NCI-H2029 (cell line): ENCODE measurements at places on chromosomes 12 and 14.

- DNase-seq: no peak
Measured at GRCh38 chr14:70096866-70097265, 91.9 kb downstream of the SLC8A3 start.

GRCh38 chr14:69055999-69056788 lies 77.1 kb upstream of the ACTN1 start:
- no peak for DNase-seq

- no peak for DNase-seq
Measured at GRCh38 chr14:51653079-51653774, 1.5 kb downstream of the FRMD6 start.

DNA sequence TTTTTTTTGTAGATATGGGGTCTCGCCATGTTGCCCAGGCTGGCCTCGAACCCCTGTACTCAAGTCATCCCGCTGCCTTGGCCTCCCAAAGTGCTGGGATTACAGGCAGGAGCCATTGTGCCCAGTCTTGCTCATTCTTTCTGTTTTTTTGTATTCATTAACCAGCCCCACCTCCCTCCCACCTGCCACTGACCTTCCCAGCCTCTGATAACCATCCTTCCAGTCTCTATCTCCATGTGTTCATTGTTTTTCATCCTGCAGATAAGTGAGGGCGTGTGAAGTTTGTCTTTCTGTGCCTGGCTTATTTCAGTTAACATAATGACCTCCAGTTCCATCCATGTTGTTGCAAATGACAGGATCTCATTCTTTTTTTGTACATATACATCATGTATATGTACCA lies 19.0 kb downstream of the MYL2 start:
- no peak for DNase-seq

- DNase-seq: no peak
Measured at GRCh38 chr14:61582815-61583214, 112.5 kb upstream of the HIF1A start.

DNA sequence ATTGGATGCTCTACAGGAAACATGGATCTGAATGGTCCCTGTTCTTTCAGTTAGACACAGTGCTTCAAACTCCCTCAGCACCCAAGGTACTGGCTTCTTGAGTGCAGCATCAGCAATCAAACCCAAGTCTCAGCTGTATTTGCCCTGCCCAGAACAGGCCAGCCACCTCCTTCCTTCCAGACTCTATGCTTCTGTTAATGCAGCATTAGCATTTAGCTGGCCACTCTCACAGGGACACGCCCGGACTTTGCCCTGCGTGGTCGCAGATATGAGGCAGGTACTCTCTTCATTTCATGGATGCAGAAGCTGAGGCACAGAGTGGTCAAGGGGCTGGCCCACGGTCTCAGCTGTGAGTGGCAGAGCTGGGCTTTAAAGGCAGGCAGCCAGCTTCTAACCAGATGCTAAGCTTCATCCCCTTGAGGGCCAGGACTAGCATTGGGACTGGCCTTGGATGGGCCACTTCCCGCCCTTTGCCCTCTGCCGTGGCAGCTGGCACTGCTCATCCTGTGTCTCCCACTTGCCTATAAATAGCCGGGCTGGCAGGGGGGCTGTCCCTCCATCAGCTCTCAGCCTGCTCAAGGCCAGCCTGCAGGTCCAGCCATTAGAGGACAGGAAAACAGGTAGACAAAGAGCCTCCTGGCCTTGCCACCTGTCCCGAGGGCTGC lies 1.5 kb upstream of the SLC25A47 start:
- no peak for DNase-seq

DNA sequence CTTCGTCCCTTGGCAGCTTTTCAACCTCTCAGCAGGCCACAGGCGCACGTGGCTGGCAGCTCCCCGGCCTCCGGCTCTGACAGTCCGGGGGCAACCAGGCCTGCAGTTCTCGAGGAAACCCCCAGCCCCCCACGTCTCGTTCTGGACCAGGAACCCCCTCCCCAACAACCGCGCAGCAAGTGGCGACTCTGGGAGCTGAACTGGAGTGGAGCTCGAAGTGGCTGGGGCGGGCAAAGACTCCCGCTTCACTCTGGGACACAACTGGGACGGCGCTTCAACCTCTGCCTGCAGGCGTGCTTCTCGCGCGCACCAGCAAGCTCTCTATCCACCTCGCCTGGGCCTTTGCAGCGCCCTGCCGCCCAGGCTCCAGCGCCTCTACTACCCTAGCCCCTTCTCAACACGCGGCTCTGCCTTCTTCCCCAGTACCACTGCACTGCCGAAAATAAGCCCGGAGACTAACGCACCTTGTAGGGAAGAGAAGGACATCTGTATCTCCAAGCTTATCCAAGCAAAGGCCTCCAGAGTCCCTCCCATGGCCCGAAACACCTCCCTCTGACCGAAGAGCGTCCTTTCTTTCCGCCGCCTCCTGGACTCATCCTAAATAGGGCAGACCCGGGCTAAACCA lies 2.4 kb upstream of the NKX2-1 start:
- DNase-seq: no peak

- DNase-seq: no peak
Measured at GRCh38 chr12:22284871-22285270, 49.6 kb downstream of the ST8SIA1 start.

- DNase-seq: no peak
Measured at GRCh38 chr12:71799106-71799505, 40.5 kb upstream of the TBC1D15 start.

- no peak for DNase-seq
Measured at GRCh38 chr12:78096909-78097597, 266.4 kb downstream of the NAV3 start.

- no peak for DNase-seq
Measured at GRCh38 chr12:123075646-123076171, 75.2 kb downstream of the PITPNM2 start.

- DNase-seq: no peak
Measured at GRCh38 chr14:29927376-29928116, at the start of gene PRKD1. PRKD1 (minus strand) TSS chr14:29927847.

- no peak for DNase-seq
Measured at GRCh38 chr12:120118321-120119061, 1.9 kb upstream of the RAB35 start.

DNA sequence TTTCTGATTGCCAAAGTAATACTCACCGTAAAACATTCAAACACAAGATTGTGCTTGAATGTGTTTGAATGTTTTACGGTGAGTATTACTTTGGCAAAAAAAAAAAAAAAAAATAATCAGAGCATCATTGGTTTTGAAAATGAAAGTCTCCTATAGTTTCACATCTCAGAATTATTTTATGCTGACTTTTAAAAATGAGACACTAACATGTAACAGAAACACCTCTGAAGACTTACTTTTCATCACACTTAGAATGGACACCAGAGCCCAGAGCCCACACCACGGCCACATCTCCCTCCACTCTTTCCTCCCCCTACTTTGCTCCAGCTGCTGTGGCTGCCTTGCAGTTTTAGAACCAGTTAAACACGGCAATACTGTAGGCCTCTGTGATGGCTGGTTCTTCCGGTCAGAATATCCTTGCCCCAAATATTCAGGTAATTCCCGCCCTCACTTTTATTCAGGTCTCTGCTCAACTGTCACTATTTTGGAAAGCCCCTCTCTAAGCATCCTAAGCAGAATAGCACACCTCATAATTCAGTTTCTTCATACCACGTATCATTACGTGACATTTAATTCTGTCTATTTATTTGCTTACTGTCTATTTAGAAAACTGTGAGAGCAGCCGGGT lies 138.9 kb upstream of the MAX start:
- no peak for DNase-seq

GRCh38 chr14:71113376-71113775 lies 206.1 kb downstream of the PCNX1 start:
- no peak for DNase-seq

- DNase-seq: no peak
Measured at GRCh38 chr14:93464271-93464670, 33.5 kb downstream of the UNC79 start.

GRCh38 chr12:93348575-93349435 lies 28.9 kb upstream of the NUDT4 start:
- DNase-seq: no peak

DNA sequence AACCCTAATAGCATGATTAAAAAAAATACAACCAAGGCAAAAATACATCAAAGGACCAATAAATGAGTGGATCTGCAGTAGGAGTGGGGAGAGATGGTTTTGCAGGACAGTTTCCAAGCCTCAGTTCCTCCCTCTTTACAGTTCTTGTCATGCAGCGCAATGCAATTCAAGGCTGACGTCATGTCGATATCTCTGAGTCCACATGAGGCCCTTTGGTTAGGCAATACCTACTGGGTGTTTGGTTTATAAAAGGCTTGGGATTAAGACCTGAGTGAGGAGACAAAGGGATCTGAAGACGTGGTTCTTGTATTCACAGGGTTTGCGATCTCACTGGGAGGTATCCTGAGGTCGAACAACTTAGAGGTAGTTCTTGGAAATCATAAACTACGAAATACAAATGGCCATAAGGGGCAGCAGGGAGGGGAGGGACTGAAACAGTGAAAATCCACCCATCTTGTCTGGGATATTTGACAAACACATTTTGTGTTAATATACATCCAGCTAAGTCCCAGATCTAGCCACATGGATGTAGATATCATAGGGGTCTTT lies 441.0 kb downstream of the FUT8 start:
- DNase-seq: no peak

DNA sequence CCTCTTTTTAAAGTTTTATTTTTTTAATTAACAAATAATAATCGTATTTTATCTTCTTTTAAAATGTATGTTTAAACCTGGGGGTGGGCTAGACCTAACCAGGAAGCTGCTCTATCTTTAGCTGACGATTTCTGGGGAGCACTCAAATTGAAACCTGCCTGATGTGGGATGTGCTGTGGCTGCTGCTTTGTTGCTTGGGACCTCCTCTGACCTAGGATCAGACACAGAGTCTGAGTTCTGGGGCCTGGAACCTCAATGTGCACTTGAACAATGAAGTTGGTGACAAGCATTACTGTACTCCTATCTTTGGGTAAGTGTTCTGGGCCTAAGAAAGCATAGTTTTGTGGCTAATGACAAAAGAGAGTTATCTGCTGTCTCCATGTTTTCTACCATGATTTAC lies 386.7 kb downstream of the DAD1 start:
- no peak for DNase-seq

DNA sequence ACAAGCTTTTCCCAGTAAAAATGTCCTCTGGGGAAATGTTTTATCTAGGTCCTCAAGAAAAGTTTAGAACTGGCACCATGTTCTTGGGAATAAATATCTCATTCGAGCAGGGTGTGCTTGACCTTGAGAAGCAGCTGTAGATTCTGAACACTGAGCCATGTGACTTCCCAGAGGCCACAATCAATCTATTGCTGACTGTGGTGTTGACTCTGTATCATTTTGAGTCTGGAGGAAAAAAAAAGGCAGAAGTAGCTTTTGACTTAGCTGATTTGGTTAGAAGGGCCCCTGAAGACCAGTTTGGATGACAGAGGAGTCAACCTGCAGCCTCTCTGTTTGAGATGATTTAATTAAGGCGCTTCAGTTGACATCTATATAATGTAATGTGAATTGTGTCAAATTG lies 592.4 kb upstream of the SEL1L start:
- no peak for DNase-seq

DNA sequence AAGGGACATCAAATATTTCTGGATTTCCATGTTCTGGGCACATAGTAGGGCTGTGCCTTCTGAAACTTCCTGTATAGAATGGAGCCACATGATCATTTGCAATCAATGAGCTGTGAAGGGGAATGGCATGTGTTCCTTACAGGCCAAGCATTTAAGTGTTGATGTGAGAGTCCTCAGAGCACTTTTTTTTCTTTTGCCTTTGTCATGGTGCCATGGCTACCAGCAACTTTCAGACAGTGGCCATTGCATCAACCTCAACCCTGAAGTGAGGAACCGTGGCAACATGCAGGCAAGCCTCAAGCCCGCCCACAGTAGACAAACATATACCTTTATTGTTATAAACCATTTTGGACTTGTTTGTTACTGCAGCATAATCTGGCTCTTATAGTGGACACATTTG lies 948.1 kb downstream of the NRXN3 start:
- DNase-seq: no peak

DNA sequence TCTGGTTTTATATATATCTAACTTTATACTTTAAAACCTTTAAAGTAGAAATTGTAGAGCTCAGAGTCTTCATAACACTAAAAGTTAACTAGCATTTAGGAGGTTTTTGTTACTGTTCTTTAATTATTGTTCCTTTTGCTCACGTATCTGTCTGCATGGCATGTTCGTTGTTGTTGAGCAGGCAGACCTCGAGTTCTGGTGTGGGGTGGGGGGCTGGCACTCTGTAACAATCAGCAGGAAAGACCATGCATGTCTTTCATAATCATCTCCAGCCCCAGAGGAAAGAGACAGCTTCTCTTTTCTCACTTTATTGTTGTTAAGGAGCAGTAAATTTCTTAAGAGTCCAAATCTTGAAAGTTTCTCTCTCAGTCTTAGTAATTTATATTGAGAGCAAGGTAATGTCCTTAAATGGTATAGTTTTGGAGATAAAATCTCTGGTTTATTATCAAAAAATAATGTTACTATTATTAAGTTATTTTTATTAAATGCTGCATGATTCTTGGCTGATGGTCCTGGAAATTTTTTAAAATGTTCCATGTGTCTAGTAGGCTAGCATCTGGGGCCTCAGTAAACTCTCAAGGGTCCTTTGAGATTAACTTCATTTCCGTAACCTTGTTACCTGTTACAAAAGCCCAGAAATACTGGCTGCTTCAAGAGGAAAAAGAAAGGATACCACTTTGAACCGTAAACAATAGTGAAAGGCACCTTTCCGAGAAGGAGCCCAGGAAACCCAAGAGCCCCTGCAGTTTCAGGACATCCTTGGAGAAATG lies 30.3 kb downstream of the CKB start:
- no peak for DNase-seq

DNA sequence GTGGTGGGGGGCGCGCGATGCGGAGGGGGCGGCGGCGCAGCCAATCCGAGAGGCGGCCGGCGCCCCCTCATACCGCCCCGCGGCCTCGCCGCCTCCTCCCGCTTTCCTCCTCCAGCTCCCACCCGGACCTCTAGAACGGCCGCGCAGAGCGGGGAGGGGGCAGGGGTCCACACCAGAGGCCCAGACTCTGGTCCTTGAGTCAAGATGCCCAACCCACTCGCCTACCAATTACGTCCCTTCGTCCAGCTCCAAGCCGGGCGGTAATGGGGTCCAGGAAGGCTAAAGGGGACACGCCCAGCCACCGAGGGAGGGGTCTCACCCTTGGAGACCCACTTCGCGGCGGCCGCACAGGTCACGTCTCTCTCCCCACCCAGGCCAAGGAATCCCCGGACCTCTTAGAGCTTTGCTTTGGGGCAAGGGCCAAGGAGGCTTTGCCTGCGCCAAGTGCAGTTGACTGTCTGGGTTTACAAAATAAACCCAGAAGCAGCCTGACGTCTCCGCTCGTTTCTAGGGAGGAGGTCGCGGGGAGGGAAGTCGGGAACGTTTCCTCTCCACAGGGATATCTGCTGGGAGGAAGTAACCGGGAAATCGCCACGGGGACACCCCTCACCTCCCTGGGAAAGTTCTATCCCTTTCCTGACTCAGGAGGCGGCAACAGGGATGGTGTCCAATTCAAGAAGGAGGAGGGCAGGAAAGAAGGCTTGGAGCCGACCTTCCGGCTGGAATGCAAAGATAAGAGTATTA lies 394 bp upstream of the AMIGO2 start:
- DNase-seq: peak; percentile 67

GRCh38 chr12:291153-291723 lies 28.6 kb upstream of the SLC6A13 start:
- no peak for DNase-seq

- DNase-seq: no peak
Measured at GRCh38 chr12:79407671-79408622, 282.8 kb downstream of the PAWR start.
